SJCRH30 (cell line): ENCODE measurements at places on chromosomes 5 and 9. TPM values are rescaled to one million over a fixed set of nuclear protein-coding genes. Genes with fewer than 3 reads are reported as not detected.

Gene MCCC2
- total RNA-seq: 59.4 and 61.5 TPM in 2 replicates

- no peak overlapping the region for H3K4me3 ChIP-seq
- H3K36me3 ChIP-seq: peaks cover 10% of the 10 kb centered on the region; the same call in 1 of the 2 replicates
- H3K4me1 ChIP-seq: no peaks in the 10 kb centered on the region
- no peak overlapping the region for H3K27ac ChIP-seq
- no peaks in the 10 kb centered on the region for H3K27me3 ChIP-seq
- no peak for DNase-seq
Observed at GRCh38 chr5:81305785-81306184, 4.4 kb downstream of the ZCCHC9 start.

DNA sequence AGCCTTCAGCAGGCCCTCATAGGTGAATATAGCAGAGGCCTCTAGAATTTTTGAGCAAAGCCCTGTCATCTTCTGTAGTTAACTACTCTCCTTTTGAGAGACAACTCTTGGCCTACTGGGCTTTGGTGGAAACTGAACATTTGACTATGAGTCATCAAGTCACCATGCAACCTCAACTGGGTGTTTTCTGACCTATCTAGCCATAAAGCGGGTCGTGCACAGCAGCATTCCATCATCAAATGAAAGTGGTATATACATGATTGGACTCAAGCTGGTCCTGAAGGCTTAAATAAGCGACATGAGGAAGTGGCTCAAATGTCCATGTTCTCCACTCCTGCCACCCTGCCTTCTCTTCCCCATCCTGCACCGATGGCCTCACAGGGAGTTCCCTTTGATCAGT lies 1115.5 kb downstream of the TAF11L14 start:
- H3K27ac ChIP-seq: no peak overlapping the region
- no peaks in the 10 kb centered on the region for H3K4me1 ChIP-seq
- no peak overlapping the region for H3K4me3 ChIP-seq
- no peaks in the 10 kb centered on the region for H3K27me3 ChIP-seq
- H3K36me3 ChIP-seq: no peaks in the 10 kb centered on the region
- no peak for DNase-seq

DNA sequence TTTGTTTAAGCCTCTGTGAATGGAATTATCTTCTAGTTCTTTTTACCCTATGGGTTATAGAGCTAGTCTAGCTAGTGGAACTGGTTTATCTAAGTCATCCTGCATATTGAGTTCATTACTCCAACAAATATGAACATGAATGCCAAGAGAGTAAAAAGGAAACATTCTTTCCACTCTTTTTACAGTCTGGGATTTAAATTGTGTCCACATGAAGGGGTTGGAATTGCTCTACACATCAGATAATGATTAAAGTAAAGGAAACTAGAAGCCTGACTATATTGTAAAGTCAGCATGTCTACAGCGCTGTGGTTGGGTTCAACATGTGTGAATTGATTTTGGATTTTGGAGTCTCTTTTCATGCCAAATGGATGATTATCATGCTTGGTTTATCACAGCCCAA lies 173.1 kb downstream of the CCDC171 start:
- no peaks in the 10 kb centered on the region; the same call in 1 of the 2 replicates for H3K4me1 ChIP-seq
- H3K27ac ChIP-seq: no peak overlapping the region
- no peak for DNase-seq
- H3K36me3 ChIP-seq: no peaks in the 10 kb centered on the region; the same call in 1 of the 2 replicates
- H3K27me3 ChIP-seq: no peaks in the 10 kb centered on the region
- no peak overlapping the region for H3K4me3 ChIP-seq

Gene VCP
- total RNA-seq: 219 and 225 TPM in 2 replicates

- H3K36me3 ChIP-seq: peaks cover 4% of the 10 kb centered on the region; the same call in 1 of the 2 replicates
- peaks cover 20% of the 10 kb centered on the region for H3K4me1 ChIP-seq
Observed at GRCh38 chr5:95812074-95812471, 10.5 kb downstream of the GLRX start.

DNA sequence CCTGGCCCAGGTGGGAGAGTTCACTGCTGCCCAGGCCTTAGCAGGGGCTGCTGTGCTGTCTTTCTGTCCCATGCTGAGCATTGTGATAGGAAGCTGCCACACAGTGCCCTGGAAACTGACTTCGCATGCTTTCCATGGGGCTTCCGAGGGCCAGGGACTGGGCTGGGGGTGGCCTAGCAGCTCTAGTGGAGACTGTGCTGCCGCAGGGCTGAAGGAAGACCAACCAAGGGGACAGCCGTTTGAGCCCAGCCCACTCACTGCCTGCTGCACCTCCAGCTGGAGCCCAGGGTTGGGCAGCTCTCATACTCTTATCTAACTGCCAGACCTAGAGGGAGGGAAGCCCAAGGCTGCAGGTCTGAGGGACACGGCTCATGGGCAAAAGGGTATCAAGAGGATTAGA lies 79.2 kb downstream of the RGS3 start:
- no peak overlapping the region for H3K27ac ChIP-seq
- H3K36me3 ChIP-seq: no peaks in the 10 kb centered on the region
- H3K4me3 ChIP-seq: no peak overlapping the region
- no peak for DNase-seq
- peaks cover 20% of the 10 kb centered on the region for H3K4me1 ChIP-seq
- H3K27me3 ChIP-seq: no peaks in the 10 kb centered on the region

GRCh38 chr5:173527671-173528070 lies 88.8 kb downstream of the BOD1 start:
- H3K4me3 ChIP-seq: no peak overlapping the region
- H3K4me1 ChIP-seq: no peaks in the 10 kb centered on the region; the same call in 1 of the 2 replicates
- no peaks in the 10 kb centered on the region for H3K36me3 ChIP-seq
- no peak overlapping the region for H3K27ac ChIP-seq
- H3K27me3 ChIP-seq: no peaks in the 10 kb centered on the region
- no peak for DNase-seq

Gene KLF4
- 3.8 and 3.9 TPM in 2 replicates for total RNA-seq

- H3K4me1 ChIP-seq: no peaks in the 10 kb centered on the region
- no peaks in the 10 kb centered on the region for H3K27me3 ChIP-seq
- no peak overlapping the region for H3K4me3 ChIP-seq
- H3K36me3 ChIP-seq: no peaks in the 10 kb centered on the region
Observed at GRCh38 chr5:179261301-179262125, 83.7 kb downstream of the ADAMTS2 start.

DNA sequence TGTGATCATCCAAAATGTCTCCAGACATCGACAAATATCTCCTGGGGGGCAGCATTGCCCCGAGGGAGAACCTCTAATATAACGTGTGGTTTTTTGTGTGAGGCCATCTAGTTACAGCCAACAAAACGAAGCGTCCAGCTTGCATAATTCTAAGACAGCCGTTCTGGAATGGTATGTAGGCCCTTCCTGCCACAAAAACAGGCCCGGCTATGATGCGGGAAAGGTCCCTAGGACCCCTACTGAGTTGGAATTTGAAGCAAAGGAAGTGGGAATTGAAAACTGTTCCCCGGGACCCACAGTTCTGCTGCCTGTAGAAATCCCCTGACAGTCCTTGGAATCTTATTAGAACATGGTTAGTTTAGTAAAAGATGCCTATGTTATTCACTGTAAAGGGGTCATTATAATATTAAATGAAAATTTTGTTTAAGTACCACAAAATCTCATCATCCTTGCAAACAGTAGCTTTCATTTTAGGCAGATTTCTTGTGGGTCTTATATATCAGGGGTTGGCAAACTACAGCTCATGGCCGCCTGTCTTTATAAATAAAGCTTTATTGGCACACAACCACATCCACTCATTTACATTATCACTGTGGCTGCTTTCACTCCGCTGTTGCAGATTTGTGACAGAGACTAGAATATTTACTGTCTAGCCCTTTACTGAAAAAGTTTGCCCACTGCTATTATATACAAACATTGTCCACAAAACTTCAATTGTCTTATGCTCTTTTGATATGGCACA lies 70.7 kb downstream of the MSX2 start:
- DNase-seq: peak; percentile 59
- no peaks in the 10 kb centered on the region for H3K36me3 ChIP-seq
- H3K27me3 ChIP-seq: no peaks in the 10 kb centered on the region
- H3K4me1 ChIP-seq: peaks cover 35% of the 10 kb centered on the region
- H3K27ac ChIP-seq: peak overlapping the region; percentile 25

DNA sequence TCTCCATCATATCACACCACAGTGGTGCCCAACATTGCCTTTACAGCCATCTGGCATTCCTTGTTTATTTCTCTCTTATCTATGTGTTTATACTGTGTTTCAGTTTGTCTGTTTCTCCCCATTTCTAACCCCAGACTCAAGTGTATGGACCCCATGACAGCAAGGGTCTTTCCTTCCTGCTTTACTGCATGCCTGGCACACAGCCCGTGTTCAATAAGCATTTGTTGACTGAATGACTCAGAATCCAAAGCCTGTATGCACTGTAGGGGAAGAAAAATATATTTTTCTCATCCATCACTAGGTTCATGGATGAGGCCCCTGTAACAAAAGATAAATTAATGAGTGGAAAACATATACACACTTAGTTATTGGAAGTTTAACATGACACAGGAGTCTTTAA lies 190.8 kb upstream of the SEMA6A start:
- H3K27me3 ChIP-seq: no peaks in the 10 kb centered on the region
- no peak overlapping the region for H3K27ac ChIP-seq
- no peaks in the 10 kb centered on the region for H3K36me3 ChIP-seq
- peaks cover 8% of the 10 kb centered on the region for H3K4me1 ChIP-seq
- H3K4me3 ChIP-seq: no peak overlapping the region
- no peak for DNase-seq

DNA sequence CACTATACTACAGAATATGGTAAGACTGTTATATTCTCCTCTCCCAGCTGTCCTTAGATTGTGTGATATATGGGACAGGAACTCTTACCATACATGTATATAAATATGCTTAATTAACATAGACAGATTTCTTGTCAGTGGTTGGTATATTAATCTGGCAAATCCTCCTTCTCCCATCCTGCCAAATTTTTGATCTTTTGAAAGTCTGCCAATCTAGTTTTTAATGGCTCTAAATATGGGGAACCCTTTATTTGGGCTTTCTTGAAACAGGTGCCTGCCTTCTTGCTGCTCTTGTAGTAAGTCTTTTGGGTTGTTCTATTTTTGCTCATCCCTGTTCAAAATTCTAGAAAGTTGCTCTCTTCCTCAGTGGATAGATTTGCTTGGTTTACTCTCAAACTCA lies 63.5 kb downstream of the SPATA31D1 start:
- no peaks in the 10 kb centered on the region for H3K36me3 ChIP-seq
- DNase-seq: no peak
- H3K4me1 ChIP-seq: no peaks in the 10 kb centered on the region
